H9 (cell line): ENCODE measurements at places on chromosomes 2 and 18.

- DNase-seq = no peak
These were observed 3.6 kb downstream of the CXCR4 start for GRCh38 chr2:136114382-136114781.

- no peak for DNase-seq
These were observed 9.5 kb downstream of the COPS7B start for GRCh38 chr2:231795525-231796327.

DNA sequence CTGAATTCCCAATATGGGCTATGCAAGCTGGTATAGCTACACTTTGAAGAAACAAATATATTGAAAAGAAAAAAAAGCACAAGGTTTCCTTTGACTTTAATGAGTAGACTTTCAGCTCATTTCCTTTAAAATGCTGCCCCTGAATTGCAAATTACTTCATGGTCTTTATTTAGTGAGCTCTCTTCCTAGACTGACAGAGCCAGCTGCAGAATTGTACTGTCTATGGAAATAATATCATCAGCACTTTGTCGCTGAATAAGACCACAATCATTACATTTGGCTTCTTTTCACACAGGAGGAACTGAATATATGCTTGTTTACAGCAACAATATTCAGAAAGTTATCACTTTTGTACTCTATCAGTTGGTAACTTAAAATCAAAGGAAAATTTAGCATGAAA, 41.7 kb downstream of the ARL5A start:
- no peak for DNase-seq

- no peak for DNase-seq
These were observed 612.6 kb upstream of the CDH2 start for GRCh38 chr18:28789502-28789901.

GRCh38 chr2:195666113-195666712, 9.2 kb downstream of the SLC39A10 start:
- DNase-seq = no peak

- DNase-seq = no peak
These were observed 3.2 kb upstream of the AAK1 start for GRCh38 chr2:69646714-69647113.

- DNase-seq = no peak
These were observed 155.1 kb upstream of the L3MBTL4 start for GRCh38 chr18:6569813-6570212.

- DNase-seq = no peak
These were observed 19.7 kb downstream of the ZBTB14 start for GRCh38 chr18:5275872-5276271.

- no peak for DNase-seq
These were observed 142.2 kb downstream of the PKP4 start for GRCh38 chr2:158598862-158599517.

DNA sequence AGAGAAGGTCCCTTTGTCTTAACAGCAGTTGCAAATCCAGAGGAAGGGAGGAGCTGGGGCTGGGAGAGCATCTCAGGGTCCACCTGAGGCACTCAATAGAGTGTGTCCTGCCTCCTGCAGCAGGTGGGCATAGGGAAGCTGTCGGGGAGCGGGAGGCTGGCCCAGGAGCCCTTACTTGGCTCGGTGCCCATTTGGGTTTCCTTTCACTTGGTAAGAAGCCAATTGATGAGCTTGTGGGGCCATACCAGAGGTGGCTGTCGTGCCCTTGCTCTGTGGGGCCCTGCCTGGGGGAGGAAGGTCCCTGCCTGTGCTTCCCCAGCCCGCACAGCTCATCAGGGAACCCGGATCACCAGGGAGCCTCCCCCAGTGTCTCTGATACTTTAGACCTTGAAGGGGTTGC, 229.7 kb downstream of the DYSF start:
- DNase-seq = no peak

DNA sequence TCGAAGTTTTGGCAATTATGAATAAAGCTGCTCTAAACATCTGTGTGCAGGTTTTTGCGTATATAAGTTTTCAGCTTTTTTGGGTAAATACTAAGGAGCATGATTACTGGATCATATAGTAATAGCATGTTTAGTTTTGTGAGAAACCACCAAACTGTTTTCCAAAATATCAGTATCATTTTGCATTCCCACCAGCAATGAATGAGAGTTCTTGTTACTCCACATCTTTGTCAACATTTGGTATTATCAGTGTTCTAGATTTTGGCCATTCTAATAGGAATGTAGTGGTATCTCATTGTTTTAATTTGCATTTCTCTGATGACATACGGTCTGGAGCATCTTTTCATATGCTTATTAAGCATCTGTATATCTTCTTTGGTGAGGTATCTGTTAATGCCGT, 143.4 kb upstream of the MYO3B start:
- no peak for DNase-seq

DNA sequence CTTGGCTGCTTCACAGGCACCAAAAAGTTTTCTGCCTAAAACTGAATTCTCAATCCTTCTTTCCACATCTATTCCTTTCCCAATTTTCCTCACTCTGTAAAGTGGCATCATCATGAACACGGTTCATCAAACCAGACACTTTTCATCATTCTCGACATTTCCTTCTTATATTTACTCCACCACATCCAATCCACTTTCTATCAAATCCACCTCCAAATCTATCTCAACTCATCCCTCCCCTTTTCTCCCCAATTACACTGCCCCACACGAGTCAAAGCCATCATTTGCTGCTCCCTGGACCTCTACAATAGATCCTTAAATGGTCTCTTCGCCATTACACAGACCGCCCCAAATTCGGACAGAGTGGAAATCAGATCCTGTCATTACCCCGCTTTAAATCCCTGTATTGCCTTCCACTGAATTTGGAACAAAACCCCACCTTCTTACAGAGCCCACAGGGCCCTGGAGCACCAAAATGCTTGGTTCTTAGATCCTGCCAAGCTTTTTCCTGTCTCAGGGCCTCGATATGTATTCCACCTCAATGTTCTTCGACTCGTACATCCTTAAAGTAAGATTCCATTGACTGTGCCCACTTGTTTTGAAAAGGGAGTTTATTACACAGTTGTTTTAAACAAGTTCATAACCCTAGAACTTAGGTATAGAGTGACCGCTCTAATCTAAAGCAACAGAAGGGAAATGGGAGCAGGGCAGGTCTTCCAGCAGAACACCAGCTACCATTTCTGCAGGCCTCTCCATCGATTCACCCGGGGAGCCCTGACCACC, 856 bp downstream of the ACAA2 start:
- no peak for DNase-seq

DNA sequence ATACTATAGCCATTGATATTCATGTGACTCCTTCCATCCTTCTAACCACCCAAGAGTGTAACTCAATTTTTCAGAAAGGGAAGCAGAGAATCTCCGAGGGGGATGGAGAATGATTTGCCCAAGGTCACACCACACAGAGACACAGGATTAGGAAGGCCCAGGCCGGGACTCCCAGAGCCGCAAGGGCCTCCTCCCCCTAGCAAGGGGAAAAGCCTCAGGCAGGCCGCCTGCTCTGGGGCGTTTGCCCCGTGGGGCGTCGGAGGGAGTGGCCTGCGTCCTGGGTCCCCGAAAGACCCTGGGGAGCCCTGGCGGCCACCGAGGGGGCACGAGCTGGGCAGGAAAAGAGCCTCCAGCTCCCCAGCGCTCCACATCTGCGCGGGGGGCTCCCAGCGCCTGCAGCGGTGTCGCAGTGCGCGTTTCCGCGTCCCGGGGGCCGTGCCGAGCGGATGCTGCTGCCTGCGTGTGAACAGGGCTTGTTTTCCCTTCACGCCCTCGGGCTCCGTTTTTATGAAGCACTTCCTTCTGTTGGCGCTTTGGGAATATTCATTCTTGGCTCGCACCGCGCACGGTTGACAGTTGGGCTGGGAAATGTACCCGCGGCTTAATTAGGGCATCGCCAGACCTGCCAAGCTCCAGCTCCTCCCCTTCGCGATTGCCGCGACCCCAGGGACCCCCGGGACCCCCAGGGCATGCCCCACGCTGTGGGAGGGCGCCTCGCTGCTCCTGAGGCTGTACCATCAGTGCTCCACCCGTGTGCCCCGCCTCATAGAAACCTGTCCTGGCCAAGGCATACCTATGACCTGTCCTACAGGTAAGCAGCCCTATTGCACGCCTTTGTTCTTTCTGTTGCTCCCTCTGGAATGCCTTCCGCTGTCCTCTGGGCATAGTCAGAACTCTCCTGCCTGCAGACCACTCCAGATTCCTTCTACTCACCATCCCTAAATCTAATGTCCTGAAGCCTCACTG, 158.9 kb upstream of the GLI2 start:
- no peak for DNase-seq

DNA sequence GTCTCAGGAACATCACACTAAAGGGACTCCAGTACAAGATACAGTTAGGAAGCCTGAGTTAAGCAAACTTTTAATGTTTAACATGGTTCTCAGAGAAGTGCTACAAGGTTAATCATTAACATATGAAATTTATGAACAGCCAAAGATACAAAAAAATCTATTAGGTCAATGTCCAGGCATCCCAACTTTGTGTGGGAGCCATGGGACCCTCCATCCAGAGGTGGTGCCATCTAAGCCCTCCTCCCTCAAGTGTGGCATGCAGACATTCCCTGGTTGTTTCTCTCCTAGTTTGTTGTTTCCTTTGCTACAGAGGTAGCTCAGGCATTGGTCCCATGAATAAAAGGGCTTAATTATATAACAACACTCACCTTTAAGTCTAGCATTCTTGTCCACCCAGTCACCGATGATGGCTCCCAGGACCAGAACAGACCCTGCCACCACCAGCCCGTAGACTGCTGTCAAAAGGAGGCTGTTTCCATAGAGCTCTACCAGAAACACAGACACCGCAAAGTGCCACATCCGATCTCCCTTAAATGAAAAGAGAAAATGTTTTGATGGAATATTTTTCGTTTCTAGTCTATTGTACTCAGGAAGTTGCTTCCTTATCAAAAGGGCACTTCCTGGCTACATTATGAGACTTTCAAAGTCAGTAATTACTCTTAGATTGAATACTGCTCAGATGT, 5.7 kb downstream of the SLC40A1 start:
- no peak for DNase-seq

- no peak for DNase-seq
These were observed 23.5 kb upstream of the MTERF4 start for GRCh38 chr2:241125626-241126025.

GRCh38 chr2:121004359-121004758, 268.7 kb downstream of the GLI2 start:
- no peak for DNase-seq

GRCh38 chr2:191824398-191824797, 22.5 kb downstream of the CAVIN2 start:
- DNase-seq = no peak

DNA sequence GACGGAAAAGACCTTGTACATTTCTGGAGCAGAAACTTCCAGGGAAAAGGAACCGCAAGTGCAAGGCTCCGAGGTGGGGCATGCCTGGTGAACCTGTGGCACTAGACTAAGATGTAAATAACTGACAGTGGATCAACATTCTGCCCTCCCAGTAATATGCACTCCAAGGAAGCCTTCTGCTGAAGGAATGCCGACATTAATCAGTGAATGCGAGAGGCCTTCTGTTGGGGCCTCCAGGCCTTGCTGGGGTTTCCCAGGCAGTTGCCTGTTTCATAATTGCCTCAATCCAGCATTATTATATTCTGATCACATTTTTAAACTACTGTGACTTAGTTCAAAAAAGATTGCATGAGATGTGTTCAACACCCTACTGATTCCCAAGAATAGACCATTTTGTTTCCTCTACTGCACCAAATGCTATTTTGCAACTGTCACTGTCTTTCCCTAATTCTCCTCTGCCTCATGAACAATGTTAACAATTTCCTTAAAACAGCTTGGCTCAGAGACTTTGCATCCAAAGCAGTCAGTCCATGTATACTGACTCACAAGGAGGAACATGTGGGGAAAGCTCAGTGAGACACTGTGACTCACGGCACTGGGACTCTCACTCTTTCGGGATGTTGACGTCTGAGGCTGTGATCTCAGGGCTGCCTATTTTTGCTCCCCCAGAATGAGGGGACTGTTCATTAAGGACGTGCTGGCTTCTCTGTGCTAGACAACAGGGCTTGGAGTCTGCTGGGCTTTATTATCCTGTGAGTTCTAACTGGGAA, 10.5 kb upstream of the DSG2 start:
- no peak for DNase-seq

- DNase-seq = no peak
These were observed 9.2 kb downstream of the RNU4ATAC start for GRCh38 chr2:121539750-121540469.

- no peak for DNase-seq
These were observed 142.4 kb downstream of the NEDD4L start for GRCh38 chr18:58186258-58186948.
